ENCODE measurements at places on chromosomes 13 and 19.
A peak's percentile ranks its signal among the peaks of the same experiment; 100 is the strongest.

DNA sequence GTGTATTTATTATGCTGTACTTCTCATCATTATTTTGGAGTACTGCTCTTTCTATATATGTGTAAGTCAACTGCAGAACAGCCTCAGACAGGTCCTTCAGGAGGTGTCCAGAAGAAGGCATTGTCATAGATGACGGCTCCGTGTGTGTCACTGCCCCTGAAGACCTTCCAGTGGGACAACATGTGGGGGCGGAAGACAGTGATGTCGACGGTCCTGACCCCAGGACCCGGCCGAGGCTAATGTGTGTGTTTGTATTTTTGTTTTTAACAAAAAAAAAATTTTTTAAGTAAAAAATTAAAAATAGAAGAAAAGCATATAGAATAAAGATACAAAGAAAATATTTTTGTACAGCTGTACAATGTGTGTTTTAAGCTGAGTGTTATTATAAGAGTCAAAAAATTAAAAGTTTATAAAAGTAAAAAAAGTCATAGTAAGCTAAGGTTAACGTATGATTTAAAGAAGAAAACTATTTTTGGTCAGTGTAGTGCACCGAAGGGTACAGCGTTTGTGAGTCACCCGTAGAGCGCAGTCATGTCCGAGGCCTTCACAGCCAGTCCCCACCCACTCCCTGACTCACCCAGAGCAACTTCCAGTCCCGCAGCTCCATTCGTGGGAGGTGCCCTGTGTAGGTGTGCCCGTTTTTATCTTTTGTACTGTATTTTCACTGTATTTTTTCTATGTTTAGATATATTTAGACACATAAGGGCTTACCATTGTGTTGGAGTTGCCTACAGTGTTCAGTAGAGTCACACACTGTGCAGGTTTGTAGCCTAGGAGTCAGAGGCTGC lies 42.2 kb upstream of the SPACA7 start:
- no peak for DNase-seq

DNA sequence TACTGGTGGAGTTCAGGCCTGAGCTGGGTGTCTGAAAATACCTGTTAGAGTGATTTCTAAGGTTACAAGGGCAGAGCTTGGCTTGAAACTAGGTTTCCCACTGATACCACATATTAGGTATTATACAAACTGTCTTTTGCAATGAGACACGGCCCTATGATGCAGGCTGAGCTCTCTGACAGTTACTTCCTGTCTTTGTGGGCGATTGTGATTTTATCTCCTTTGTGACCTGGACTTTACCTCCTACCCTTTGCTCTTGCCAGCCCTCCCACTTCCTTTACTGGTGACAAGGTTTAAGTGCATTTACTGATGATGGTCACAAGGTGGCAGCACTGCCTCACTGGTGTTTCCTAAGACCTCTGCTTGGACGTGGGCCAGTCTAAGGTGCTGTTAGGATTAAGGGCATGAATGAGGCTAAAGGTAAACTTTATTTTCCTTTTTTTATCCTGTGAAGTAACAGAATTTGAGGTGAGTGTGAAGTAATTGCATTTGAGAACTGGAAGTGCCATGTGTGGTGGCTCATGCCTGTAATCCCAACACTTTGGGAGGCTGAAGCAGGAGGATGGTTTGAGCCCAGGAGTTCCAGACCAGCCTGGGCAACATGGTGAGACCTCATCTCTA lies 7.7 kb upstream of the CXCL17 start:
- peak; percentile 85 for DNase-seq

DNA sequence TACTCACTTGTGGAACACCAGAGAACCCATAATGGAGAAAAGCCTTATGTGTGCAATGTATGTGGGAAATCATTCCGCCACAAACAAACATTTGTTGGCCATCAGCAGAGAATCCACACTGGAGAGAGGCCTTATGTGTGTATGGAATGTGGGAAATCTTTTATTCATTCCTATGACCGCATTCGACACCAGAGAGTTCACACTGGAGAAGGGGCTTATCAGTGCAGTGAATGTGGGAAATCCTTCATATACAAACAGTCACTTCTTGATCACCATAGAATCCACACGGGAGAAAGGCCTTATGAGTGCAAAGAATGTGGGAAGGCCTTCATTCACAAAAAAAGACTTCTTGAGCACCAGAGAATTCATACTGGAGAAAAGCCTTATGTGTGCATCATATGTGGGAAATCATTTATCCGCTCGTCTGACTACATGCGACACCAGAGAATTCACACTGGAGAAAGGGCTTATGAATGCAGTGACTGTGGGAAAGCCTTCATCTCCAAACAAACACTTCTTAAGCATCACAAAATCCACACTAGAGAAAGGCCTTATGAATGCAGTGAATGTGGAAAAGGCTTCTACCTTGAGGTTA lies 10.9 kb downstream of the ZNF549 start:
- DNase-seq = no peak

DNA sequence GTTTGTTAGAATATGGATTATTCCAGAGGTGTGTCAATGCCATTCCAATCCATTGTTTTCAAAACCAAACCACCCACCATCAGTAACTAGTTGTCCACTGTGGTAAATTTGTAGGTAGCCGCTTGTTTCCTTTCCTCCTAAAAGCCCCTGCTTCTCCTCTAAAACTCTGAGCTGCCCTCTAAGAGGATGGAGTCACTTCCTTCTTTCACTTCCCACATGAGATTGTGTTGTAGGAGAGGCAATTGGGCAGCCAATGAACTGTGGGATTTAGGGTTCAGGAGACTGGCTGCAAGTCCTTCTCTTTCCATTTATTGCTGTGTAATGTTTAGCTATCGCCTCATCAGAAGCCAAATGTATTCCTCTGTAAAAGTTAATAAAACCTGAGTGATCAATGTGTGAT lies 49.9 kb upstream of the RFXAP start:
- no peak for DNase-seq

DNA sequence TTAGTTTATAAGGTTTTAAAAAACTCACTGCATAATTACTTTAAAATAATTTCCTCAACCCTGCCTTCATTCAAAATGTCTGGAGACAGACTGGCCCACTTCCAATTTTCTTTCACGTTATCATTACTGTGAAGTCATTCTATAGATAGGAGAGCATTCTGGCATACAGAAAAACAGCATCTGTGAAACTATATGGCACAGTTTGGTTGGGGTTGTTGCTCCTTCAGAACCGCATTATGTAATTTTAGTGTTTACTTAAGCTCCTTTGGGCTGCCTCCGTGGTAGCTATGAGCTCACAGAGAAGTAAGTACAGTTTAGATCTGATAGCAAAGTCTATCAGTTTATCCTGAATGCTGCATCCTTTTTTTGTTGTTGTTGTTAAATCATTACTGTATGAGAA lies 104.3 kb downstream of the KCNRG start:
- no peak for DNase-seq

GRCh38 chr19:1563251-1563650 lies 4.9 kb downstream of the MEX3D start:
- no peak for DNase-seq

GRCh38 chr13:104868806-104869205 lies 1666.7 kb downstream of the EFNB2 start:
- no peak for DNase-seq

GRCh38 chr13:69315039-69315438 lies 792.6 kb upstream of the ATXN8OS start:
- no peak for DNase-seq

GRCh38 chr19:41928754-41929535 lies 696 bp upstream of the ERFL start:
- peak; percentile 13 for DNase-seq

GRCh38 chr19:2193807-2194206 lies 30.1 kb downstream of the DOT1L start:
- no peak for DNase-seq

Data from DMS153 (cell line).